Activated CD4-positive, CD25-positive, alpha-beta regulatory T cell treated with anti-CD3 and anti-CD28 coated beads, Interleukin-2, amount 50 U/mL, for 72 hours (primary cell): ENCODE measurements at places on chromosomes 7 and 10.

DNA sequence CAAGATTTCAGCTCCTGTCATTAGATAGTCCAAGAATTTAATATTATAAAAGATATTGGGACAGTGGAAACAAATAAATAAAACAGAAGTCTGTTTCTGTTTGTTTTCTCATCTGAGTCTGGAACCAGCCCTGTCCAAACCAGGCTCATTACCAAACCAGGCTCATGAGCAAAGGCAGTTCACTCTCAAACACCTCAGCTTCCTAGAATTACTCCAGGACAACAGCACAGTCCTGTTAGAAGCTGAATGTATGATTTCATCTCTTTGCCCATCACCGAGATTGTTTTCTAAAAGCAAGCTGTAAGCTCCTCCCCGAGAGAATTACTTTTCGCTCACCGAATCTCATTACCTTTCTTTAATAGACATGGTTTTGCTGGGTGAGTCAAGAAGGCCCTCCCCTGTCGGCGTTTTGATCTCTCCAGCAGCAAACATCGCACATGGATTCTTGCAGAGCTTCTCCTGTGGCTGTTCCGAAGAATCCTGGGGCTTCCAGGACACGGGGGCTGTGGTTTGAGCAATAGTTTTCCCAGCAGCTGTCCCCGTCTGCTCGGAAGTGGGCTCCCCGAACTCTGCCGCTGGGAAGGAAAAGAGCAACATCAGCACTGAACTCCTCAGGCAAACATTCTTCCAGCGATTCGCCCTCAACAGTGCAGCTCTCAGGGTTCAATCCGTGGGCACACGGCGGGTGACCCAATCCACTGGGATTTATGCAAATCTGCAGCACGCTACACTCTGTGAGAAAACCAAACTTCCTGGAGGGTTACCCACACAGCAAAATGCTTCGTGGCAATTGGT is 112.5 kb downstream of the SVIL start:
- DNase-seq, result no peak

- DNase-seq, result no peak
Measured at GRCh38 chr7:124457841-124458240, 307.8 kb downstream of the GPR37 start.

DNA sequence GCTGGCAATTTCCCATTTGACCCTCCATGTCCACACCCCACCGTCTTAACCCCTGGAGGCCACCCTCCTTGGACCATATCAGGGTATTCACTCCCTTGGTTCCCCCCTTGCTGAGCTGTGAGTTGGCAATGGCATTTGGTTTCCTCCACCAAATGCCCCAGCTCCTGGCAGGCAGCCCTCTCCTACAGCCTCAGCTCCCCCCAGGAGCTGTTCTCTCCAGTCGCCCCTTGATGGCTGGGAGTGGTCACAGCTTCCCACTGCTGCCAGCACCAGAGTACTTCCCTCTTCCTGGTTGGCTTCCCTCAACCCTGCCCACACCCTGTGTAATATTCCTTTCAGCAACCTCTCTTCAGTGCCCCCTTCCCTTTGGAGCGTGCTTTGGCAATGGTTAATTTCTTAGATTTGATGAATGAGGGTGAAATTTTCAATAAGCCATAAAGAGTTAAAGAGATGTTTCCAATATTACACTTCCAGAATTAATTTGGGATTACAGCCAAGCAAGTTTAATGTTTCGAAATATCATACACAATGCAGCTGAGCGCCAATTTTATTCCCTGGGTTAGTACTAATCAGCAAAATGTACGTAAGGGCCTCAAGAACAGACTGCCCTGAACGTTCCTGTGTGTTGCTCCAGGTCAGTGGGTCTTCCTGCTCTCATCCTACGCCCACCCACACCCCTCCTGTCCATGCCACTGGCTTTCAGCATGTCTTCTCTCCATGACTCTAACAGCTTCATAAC is 207.1 kb upstream of the NFE2L3 start:
- DNase-seq, result no peak

GRCh38 chr7:71325151-71325550 is 193.2 kb downstream of the GALNT17 start:
- no peak for DNase-seq

DNA sequence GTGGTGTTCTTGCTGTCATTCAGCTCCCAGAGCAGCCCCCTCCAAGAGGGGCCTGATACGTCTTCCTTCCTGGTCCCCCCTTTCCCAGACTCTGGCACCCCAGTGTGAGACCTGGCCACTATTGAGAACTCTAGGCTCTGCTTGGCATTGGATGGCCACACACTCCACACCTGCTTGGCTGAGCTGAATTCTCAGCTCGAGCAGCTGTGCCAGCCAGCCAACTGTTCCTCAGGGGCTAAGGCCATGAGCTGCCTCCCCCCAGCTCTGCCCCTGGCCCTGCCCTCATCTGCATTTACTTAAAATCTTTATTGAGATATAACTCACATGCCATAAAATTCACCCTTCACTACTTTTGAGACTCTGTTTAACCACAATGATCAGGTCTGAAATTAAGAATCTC is 6.7 kb downstream of the TLL2 start:
- DNase-seq, result no peak

- no peak for DNase-seq
Measured at GRCh38 chr10:77899690-77900089, 26.9 kb downstream of the DLG5 start.

DNA sequence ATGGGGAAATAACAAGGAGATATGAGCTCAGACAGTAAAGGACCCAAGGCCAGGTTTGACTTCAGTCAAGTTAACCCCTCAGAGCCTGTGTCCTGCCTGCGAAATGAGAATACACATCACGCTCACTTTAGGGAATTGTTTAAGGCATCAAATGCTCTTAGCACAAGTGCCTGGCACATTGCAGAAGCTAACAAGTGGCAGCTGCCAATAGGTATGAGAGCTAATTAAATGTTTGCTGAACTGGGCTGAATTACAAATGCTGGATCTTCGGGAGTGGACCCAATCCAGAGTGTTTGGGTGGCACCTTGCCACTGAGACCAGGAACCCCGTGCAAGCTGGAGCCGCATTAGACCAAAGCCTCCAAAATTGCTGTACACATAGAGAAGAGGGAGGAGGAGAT is 136.8 kb downstream of the C10orf90 start:
- DNase-seq, result no peak

DNA sequence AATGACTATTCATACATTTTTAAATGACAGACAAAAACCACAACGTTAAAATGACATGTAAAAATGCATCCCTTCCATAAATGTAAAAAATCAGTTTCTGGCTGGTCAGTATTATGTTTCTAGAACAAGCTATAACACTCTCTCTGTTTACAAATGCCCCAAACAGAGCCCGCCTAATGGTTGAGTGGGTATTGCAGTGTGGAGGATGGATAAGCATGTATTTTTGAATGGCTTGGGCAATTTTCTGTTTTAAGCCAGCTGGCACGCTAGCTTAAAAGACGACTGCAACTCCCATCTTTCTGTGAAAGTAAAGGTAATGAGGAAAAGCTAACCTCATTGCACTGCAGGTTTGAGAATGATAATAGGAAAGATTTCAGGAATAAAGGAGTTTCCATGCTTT is 430.7 kb downstream of the PARD3 start:
- DNase-seq, result no peak

- no peak for DNase-seq
Measured at GRCh38 chr7:36029853-36030515, 123.1 kb upstream of the EEPD1 start.

DNA sequence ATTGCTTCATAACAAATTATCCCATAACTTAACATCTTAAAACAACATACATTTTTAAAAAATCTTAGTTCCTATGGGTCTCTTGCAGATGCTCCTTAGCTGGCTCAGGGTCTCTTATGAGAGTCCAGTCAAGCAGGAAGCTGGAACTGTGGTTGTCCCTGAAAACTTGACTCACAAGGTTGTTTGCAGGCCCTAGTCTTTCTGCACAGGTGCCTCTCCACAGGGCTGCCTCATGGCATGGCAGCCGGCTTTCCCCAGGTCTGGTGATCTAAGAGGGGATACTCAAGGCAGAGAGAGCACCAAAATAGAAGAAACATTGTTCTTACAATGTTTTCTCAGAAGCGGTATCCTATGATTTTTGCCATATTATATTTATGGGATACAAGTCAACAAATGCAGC is 127.1 kb downstream of the CDK14 start:
- DNase-seq, result no peak

- no peak for DNase-seq
Measured at GRCh38 chr7:135508883-135509588, 866 bp downstream of the CNOT4 start.

DNA sequence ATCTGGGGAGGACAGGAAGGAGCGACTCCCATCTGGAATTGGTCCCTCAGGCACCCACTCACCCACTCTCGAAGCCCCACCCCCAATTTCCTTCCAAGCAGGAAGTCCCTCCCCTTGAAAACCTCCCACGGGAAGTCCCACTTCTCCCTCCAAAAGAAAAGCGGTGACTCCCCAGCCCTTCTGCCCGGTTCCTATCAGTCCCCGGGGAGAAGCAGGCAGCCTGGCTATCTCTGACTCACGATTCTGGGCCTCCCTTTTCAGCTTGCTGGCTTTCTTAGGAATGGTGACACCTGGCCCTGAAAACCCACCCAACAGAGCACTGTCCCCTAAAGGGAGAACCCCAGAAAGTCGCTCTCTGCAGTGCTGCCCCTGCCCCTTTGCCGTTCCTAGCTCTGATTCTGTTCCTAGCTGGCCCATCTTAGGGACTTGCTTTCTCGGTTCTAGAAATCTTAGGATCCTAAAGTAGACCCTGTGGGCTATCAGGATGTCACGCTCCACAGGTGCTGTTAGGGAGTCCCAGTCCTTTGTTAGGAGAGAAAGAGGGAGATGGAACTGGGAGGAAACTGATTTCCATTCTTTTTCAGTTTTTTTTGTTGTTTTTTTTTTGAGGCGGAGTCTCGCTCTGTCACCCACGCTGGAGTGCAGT is 6.0 kb downstream of the TSC22D4 start:
- DNase-seq, result no peak

- DNase-seq, result no peak
Measured at GRCh38 chr10:86303626-86304025, 63.0 kb downstream of the GRID1 start.

DNA sequence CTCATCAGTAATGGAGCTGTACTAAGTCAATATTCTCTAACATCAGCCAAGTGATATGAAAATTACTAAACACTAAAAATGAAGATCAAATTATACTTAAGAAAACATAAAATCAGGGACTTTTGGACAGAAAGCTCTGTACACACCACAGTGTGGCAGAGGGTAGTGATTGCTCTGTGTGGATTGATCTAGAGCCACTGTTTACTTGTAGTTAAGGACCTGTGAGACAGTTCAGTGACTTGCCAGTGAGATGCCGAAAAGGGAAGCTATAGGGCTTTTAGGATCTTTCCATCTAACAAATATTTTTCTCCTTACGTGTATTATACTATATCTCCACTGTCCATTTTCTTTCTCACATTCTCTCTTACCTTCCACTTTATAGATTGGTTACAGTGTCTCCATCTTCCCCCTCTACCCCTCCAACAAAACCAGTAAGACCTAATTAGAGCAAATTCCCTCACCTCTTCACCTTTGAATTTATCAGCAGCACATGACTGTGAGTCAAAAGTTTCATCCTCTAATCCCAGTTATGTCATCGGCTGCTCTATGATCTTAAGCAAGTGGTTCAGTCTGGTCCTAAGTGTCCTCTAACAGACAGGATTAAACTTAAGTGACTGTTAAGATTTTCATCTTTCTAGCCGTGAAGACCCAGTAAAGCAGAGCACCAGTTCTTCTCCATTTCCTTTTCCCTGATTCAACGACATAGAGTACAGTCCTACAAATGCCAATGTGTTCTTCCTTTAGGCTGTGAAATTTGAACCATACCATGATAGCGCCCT is 6.9 kb downstream of the PIK3CG start:
- DNase-seq, result no peak

DNA sequence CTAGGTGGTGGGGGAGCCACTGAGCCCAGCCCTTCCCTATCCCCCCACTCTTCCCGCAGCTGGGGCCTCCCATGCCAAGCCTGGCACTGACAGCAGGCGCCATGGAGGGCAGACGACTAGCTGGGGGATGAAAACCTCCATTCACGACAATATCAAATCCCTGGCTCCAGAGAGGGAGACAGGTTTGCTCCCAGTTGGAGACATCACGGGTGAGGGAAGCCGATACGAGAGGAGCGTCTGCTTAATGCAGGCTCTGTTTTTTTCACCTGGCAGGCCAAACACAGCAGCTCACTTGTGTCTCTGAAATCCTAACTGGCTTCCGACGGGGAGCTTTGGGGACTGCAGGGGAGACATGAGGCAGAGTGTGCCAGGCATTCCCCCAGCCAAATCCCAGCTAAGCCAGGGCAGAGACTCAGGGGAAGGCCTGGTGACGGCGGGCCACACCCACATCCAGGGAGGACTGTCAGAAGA is 307.4 kb upstream of the ZMIZ1 start:
- no peak for DNase-seq

DNA sequence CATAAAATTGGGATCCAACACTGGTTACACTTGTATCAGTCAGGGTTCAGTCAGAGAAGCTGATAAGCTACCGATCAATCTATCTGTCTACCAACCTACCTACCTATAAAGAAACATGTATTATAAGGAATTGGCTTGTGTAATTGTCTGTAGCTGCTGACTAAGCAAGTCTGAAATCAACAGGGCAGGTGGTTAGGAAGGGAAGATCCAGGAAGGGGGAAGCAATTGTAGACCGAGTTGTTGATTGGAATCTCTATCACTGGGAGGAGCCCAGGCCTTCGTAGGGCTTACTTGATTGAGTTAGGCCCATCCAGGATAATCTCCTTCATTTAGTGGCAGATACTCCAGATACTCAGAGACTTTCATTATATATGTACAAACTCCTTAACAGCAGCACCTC is 271.5 kb upstream of the TEX47 start:
- DNase-seq, result no peak

GRCh38 chr7:116538138-116538537 is 13.3 kb downstream of the CAV1 start:
- no peak for DNase-seq

- DNase-seq, result no peak
Measured at GRCh38 chr10:114096864-114097263, 53.2 kb downstream of the ADRB1 start.
